ENCODE measurements at places on chromosomes 11 and 22. TPM values are rescaled to one million over a fixed set of nuclear protein-coding genes. Genes with fewer than 3 reads are reported as not detected.

- no peak for DNase-seq
Measured at GRCh38 chr22:27283714-27284113, 517.8 kb downstream of the MN1 start.

DNA sequence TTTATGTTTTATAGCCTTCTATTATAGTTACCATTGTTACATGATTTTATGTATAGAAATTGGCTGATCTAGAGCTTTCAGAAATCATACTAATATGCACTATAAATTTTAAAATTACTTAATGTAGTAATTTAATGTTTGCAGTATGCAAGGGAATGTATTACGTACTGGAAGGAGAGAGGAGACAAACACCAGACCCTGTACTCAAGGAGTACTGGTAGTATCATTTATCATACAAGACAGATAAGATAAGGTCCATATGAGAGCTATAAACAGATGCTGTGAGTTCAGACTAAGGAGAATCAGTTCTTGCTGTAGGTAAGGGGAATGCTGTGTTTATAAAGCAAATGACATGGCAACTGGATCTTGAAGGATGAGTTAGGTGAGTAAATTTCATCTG lies 765 bp downstream of the BCO2 start:
- no peak for DNase-seq

The ROM1 gene
- total RNA-seq: 1.0 TPM

The SAA4 gene
- not detected for total RNA-seq

- DNase-seq: no peak
Measured at GRCh38 chr11:121460941-121461514, 8.3 kb upstream of the SORL1-AS1 start.

The FOSL1 gene
- total RNA-seq: 0.28 TPM

DNA sequence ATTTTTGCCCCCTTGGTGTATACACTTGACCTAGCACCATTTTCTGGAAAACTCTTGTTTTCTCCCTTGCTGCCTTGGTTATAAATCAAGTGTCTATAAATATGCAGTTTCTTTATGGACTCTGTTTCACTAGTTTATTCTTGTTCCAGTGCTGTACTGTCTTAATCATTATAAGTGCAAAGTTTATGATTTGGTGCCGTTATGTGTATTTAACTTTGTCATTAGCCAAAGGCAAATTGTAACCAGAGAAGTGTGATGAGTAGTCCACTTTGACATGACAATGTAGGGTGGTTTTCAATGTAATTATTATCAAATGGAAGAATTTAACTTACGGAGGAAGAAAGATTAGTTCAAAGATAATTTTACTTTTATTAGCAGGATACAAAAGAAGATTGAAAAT lies 40.3 kb downstream of the SPECC1L start:
- DNase-seq: no peak
